Activated naive CD4-positive, alpha-beta T cell (primary cell): ENCODE measurements at places on chromosomes 5 and 9.

- no peak for DNase-seq
Measured at GRCh38 chr9:133676450-133676849, 40.3 kb downstream of the DBH start.

DNA sequence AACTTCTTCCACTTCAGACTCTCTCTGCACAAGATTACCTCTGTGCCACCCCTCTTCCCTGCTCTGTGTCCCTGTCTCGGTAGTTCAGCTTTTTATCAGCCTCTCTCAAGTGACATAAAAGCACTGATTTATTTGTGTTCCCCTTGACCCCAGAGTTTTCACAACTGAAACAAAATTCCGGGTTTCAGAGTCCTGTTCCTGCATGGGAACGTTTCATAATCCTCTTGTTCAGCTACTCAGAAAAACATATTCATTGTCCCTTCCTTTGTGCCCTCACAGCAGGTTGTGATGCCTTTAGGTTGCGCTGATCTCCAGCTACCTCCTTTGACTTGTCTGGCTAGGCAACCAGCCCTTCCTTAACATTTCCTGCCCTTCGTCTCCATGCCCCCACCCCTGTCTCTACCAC lies 13.7 kb upstream of the ITGA1 start:
- DNase-seq: no peak

GRCh38 chr9:36389590-36389989 lies 10.5 kb downstream of the RNF38 start:
- DNase-seq: no peak

DNA sequence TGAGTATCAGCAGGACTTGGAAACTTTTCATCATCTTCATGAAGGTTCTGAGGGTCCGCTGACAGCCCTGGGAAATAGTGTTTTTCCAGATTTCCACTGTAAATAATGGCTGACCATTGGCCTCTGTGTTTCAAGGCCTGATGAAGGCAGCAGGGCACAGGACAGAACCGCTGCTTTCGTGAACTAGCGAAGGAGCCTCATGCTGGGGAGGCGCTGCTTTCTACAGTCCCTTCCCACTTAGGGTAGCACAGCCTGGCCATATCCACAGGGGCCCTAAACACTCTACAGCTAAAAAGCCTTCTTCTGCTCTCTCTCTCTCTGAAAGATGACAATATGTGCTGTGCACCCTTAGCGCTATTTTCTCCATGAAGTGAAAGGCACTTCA lies 118.2 kb downstream of the MED27 start:
- DNase-seq: no peak

DNA sequence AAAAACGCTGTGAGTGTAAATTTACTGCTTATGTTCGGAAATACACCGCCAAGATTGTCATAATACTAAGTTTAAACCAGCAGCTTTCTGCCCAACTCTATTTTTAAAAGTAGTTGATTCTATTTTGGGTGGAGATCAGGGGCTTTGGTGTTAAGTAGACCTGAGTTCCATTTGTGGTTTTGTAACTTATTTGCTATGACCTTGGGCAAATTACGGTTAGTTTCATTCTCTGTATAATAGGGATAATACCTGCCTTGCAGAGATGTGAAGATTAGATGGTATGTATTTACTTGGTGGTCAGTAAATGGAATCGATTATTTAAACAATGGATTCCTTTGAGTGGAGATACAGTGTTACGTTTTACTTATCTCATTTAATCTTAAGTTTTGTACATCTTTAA lies 1.6 kb downstream of the RAD23B start:
- DNase-seq: no peak

GRCh38 chr9:34659592-34660253 lies 2.7 kb downstream of the CCL27 start:
- no peak for DNase-seq

GRCh38 chr9:5195463-5195862 lies 10.0 kb upstream of the INSL6 start:
- no peak for DNase-seq
